ENCODE measurements at places on chromosomes 11 and 22.

GRCh38 chr11:68841718-68842426 is at the start of gene CPT1A:
Gene CPT1A (minus strand): TSS chr11:68841916. CDS start chr11:68815474, 26,442 bp downstream.
- no peak for DNase-seq

GRCh38 chr22:49191506-49191980 is 636.1 kb downstream of the BRD1 start:
- no peak for DNase-seq

DNA sequence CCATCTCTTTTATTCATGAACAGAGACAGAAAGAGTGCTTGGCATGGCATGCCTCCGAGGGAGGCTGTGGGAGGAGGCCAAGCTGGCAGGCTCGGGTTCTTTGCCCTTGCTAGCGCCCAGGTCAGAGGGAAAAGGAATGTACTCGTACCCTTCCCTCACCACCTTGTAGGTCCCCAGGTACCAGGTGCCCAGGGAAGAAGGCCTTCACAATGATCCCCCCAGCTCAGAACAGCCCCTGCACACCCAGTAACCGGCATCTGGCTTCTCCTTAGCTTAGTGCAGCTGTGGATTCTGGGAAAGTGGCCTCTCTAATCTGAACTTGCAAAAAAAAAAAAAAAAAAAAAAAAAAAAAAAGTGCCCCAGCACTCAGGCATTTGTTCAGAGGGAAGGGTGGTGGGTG is 1.3 kb downstream of the HEPN1 start:
- DNase-seq, result no peak

GRCh38 chr11:108084811-108085210 is 36.6 kb upstream of the ACAT1 start:
- no peak for DNase-seq

DNA sequence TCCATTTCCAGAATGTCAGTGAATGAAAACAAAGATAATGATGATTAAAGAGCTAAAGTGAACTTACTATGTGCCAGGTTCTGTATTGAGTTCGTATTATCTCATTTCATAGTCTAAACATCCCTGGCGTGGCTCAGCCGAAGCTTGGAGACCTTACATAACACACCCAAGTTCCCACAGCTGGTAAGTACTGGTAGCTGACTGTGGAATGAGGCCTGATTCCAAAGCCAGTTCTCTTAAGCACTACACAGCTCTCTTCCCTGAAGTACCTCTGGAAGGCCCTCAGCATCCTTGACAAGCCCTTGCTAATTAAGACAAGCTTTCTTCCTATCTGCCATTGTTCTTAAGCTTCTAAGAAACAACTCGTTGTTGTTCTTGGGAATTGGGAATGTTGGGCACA is 28.6 kb upstream of the NCAM1 start:
- no peak for DNase-seq

DNA sequence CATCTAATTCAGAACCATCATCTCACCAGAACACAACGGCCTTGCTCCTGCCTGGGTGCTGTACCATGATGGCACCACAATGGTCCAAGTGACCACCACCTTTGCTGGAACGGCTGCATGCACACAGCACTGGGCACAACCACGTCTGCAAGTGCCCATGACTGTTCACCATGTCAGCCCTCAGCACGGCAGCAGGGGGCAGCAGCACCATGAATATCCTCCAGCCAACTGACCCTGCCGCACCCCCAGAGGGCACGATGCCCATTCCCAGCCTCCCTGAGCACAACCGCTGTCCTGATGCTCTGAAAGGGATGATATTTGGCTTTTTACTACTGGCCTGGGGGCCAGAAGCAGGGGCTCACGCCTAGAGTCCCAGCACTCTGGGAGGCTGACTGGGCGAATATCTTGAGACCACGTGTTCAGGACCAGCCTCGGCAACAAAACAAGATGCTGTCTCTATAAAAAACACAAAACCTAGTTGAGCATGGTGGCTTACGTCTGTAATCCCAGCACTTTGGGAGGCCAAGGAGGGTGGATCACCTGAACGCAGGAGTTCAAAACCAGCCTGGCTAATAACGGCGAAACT is 25.7 kb downstream of the DRD4 start:
- DNase-seq, result no peak

GRCh38 chr22:40922484-40923303 is 28.5 kb upstream of the RBX1 start:
- peak; percentile 10 for DNase-seq

DNA sequence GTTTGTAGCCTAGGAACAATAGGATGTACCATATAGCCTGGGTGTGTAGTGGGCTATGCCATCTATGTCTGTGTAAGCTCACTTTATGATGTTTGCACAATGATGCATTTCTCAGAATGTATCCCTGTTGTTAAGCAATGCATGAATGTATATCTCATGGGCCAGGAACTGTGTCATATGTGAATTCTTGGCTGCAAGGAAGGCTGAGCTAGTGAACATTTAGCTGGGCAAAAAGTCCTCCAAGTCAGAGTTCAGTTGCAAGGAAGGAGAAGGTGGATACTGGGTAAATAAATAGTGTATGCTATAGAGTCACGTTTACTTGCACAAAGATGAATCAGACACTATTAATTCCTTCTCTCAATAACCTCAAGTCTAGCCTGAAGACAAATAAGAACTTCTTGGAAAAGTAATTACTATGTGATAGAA is 136.1 kb downstream of the EHF start:
- DNase-seq, result no peak

DNA sequence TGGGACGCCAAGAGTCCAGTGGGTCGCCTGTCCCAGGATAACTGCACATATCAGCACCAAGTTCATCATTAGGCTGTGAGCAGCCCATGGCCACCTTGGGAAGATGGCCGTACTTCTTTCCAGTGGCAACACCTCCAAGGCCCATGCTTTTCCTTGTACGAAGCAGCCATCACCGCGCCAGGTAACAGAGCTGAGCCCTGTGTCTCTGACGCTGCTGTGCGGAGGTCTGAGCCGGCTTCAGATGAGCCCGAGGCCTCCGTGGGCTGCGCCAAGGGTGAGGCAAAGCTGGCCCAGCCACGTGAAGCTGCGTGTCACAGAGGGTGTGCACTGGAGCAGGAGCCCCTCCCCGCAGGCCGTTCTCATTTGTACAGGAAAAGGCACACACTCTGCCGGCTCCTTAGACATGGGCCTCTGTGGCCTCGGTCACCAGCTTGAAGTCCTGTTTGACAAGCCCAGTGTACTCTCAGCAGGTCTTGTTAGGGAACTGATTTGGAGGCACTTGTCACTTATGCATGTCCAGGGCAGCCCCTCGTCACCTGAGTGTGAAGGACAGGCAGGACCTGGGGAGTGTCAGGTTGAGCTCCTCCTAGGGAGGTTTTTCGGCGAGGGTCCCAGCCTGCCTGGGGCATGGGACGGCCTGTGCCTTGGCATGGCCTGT is 401.5 kb downstream of the TBC1D22A start:
- DNase-seq, result no peak

DNA sequence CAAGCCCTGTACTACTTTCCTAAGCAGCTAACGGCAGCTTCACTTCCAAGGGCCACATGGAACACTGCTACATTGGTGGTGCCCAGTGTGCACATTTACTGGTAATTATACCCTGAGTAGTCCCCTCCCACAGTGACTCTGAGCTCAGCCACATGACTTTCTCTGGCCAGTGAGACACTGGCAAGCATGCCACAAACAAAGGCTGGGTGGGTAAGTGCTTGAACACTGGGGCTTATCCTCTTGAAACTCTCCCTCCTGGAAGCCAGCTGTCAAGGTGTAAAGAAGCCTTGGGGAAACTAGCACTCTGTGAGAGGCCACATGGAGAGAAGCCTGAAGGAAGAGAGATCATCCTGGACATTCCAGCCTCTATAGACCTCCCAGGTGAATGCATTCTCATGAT is 54.4 kb upstream of the DRD2 start:
- DNase-seq, result no peak

DNA sequence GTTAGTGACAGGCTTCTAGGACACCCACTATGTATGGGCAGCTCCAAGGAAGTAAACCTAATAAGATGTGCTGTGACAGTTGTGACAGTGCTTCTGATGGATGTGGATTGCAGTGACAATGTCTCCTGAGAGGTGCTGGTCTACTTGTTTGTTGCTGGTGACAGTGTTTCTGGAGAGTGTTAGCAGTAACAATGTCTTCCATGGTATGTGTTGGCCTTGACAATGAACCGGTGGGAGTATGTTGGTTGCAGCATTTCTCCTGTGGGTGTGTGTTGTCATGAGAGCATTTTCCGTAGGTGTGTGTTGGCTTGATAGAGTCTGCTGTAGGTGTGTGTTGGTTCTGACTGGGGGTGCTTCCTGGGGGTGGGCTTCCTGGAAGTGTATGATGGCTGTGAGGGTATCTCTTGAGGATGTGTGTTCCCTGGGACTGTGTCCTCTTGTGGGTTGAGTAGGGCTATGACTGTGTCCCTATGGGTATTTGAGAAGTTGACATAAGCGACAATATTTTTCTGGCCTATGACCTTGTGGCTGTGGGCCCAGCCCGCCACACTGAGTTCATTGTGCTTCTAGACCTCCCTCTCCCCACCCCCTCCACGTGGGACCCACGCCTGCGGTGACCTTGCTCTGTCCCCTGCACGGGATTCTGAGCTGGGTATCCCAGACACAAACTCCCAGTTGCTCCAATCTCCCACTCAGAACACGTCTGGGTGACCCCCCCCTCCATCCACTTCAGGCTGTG is 1.2 kb downstream of the DCHS1 start:
- no peak for DNase-seq

DNA sequence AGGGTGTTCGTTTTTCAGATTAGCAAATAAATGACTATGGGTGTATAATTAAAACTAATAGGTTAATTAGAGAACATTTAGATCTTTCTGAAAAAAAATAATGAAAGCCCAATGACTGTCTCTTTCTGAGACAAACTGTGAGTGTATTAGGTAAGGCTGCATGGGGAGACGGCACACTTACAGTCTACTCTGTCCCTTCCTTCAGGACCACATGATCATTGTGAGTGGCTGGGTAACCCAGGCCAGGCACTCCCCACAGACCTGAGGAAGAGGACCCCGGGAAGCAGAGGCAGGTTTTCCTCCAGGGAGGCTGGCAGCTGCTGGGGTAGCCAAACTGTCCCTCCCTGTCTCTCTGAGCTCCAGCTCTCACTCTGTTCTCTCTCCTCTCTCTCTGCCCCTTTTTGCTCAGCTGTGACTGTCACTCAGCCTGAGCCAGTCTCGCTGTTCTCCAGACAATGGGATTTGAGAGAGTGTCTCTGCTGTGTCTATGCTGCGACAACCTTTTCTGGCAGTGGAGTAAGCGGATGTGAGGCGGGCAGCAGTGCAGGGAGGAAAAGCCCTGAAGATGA is 83.1 kb upstream of the NCAM1 start:
- no peak for DNase-seq

DNA sequence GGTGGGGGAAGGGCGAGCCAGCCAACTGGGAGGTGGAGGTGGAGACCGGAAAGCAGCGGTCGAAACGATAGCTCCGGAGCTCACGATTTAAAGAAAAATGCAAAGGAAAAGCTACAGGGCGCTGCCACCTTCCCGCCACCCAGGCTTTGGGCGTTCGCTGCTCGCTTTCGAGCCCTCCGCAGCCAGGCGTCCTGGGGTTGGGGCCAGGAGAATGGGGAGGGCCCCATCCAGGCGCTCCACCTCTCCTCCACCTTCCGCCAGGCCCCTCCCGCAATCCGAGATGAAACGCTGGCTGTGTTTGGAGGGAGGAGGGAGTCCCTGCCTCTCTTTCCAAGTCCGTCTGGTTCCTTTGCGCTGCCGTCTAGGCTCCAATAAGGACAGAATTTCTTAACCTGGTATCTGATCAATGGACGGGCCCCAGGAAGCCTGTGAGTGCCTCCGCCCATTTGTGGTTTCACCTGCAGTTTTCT is 483 bp upstream of the ABTB2 start:
- DNase-seq, result no peak

- no peak for DNase-seq
Measured at GRCh38 chr11:74678591-74679512, 52.4 kb downstream of the CHRDL2 start.

- peak; percentile 70 for DNase-seq
Measured at GRCh38 chr11:65426839-65427690, 4.5 kb downstream of the NEAT1 start.

- DNase-seq, result no peak
Measured at GRCh38 chr22:49215840-49216239, 611.8 kb downstream of the BRD1 start.

- DNase-seq, result no peak
Measured at GRCh38 chr11:75591966-75592365, 29.9 kb downstream of the SERPINH1 start.

DNA sequence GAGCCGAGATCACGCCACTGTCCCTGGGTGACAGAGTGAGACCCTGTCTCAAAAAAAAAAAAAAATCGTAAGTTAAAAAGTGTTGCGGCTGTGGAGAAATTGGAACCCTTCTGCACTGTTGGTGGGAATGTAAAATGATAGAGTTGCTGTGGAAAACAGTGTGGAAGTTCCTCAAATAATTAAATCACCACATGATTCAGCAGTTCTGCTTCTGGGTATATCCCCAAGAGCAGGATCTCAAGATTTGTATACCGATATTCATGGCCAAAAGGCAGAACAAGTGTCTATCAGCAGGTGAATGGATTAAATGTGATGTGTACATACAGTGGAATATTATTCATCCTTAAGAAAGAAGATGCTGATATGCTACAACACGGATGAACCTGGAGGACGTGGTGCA is 3.8 kb downstream of the SELENOO start:
- DNase-seq, result no peak

DNA sequence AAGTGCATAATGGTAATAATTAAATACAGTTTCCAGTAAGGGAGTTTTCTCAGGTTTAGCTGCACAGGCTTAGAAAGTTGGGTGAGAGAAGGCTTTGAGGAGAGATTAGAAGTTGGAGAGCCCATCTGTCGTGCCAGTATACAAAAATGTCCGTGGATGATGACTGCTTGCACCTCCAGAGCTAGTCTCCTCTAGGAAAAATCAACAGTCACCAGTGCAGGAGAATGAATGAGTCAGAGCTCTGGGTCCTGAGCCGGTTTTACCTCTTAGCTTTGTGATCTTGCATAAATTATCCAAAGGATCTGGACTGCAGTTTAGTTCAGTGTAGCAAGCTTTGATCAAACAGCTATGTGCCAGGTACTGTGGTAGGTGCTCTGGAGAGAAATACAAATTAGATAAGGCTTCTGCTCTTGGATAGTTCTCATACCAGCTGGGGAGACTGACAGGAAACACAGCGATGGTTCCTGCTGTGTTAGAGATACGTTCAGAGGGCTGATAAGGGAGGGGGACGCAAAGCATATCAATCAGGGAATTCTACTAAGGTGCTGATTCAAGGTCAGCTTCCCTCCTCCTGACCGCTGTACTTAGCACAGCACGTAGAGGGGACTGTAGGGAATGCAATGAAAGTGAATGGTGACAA is 125.9 kb downstream of the TEAD1 start:
- peak; percentile 82 for DNase-seq

- DNase-seq, result no peak
Measured at GRCh38 chr11:70031631-70032469, 46.3 kb upstream of the ANO1 start.

GRCh38 chr22:48342732-48343131 is 1484.9 kb downstream of the BRD1 start:
- DNase-seq, result no peak

GRCh38 chr11:132973686-132974085 is 558.6 kb downstream of the OPCML start:
- DNase-seq, result no peak
